Natural killer cell (primary cell): ENCODE measurements at places on chromosomes 2 and 18. TPM values are rescaled to one million over a fixed set of nuclear protein-coding genes. Genes with fewer than 3 reads are reported as not detected.

GRCh38 chr2:4190548-4190947 lies 487.2 kb downstream of the DCDC2C start:
- DNase-seq, result no peak

DNA sequence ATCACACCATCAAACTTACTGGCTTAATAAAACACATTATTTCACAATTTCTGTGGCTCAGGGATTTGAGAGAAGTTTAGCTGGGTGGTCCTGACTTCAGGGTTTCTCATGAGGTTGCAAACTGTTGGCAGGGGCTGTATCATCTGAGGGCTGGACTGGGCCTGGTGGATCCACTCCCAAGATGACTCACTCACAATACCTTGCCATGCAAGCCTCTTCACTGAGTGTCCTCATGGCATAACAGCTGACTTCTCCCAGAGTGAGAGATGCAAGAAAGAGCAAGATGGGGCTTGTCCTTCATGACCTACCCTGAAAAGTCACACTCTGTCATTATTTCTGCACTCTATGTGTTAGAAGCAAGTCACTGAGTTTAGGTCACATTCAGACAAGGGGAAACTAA lies 73.8 kb downstream of the AQP4 start:
- DNase-seq, result no peak

- no peak for DNase-seq
Measured at GRCh38 chr2:150526006-150526405, 38.5 kb upstream of the RND3 start.

- no peak for DNase-seq
Measured at GRCh38 chr2:138922973-138923563, 142.9 kb upstream of the NXPH2 start.

The CTDP1 gene
- total RNA-seq, result 66.9 TPM

The GALNT5 gene
- total RNA-seq, result not detected

GRCh38 chr18:59148192-59148591 lies 8.5 kb downstream of the SEC11C start:
- no peak for DNase-seq

The TXNDC2 gene
- total RNA-seq, result not detected

The COL3A1 gene
- total RNA-seq, result not detected

The GALR1 gene
- not detected for total RNA-seq

The THUMPD2 gene
- total RNA-seq, result 13.4 TPM
